ENCODE measurements at places on chromosomes 13 and 19. TPM values are rescaled to one million over a fixed set of nuclear protein-coding genes. Genes with fewer than 3 reads are reported as not detected.

DNA sequence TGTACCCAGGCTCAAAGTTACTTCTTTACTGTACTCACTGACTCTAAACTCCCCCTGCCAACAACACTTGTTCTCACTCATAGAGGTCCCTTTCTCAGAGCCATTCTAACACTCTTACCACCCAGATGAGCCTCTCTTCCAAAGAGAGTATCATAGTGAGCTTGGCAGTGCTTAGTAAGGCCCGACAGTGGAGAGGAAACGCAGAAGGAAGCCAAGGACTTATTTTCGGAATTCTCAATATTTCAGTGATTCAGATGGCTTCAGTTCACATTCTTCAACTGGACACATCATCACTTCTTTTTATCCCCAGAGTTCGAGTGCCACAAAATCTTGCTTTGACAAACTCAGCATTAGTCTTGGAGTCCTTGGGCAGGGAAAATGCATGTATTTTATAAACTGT lies 285.9 kb downstream of the DNAJC15 start:
- no peak for ATAC-seq

DNA sequence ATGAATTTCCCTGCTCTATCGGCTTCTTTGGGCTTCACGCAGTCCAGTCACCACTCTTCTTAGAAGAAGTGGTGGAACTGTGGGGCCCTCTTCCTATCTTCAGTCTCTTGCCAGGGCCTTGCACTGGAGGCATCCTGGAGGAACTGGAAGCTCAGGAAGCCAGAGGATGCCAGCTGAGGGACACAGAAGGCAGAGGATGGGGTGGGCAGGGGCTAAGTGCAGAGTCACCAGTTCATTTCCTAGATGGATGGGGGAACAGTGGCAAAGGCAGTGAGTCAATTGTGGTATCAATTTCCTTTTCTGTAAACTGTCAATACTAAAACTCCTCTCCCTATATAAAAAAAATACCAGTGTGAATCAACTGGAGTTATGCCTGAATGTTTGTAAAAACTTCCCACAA lies 419.7 kb downstream of the KLF12 start:
- ATAC-seq, result peak; percentile 36

DNA sequence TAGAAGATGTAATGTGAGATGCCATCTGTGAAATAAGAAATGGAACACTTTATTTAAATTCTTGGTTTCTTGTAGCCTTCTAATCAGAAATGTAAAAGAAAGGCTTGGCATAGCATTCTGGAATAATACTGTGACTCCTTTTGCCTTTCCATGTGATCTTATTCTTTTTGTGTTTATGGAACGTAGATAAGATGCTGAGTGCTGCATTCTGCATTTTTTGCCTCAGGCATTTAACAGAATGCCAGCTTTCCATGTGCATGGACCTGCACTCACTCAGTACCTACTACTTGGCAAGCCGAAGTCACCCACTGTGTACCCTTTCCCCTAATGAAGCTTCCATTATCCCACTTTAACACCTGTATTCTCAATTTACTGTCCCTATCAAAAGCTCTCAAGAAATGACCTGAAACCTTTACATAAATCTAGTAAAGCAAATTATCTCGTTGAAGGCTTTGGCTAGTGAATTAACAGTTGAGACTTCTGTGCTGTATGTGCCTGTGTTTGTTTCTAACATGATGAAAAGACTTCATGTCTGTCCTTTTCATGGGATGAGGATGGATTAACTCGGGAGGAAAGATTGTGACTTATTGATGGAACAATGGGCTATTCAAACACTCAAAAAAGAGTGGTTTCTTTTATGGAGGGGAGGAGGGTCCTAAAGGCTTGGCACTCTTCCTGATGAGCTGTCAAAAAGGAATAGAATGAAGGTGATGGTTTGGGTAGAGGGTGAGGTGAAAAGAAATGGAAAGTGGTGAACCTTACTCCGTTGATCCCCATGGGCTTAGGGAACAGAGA lies 44.7 kb upstream of the FRY start:
- no peak for ATAC-seq

DNA sequence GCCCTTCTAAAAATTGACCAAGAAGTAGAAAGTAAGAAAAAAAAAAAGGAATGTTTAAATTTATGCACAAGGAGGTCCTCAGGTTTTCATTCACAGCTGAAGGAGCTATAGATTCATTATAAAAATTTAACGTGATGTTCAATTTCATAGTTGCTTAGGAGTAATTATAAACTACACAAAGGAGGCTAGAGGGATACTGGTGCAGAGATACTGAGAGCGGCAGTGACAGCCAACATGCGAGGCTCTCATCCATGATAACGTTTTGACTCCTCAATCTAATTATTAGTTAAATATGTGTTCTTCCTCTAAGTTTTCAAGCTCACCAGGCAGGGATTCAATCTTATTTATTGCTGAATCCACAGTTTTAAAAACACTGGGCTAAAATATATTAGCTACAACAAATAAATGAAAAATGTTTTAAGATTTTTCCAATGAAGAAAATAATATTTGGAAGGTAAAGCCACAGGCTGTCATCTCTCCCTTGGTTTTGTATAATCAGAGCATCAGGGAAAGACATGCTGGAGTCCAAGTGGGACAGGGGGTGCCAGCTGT lies 49.8 kb upstream of the TRPC4 start:
- ATAC-seq, result no peak

- no peak for ATAC-seq
Measured at GRCh38 chr13:72820156-72820897, 38.4 kb downstream of the PIBF1 start.

Gene FXYD3
- not detected for total RNA-seq

DNA sequence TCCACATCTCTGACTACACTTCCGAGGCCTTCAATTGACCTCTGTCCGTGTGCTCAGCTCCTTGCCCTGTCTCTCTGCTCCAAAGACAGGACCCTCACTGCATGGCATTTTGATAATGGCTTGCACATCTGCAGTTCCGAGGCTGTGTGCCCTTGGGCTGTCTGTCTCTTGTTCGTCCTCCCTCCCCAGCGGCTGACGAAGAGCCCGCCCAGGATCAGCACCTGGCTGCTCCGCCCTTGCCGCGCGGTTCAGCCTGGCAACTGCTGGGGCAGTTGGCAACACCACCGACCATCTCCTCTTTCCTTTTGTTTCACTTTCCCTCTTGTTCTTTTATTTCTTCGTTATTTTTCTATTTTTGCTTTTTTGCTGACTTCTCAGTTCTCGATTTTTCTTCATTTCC lies 270.4 kb downstream of the TEX29 start:
- ATAC-seq, result no peak

DNA sequence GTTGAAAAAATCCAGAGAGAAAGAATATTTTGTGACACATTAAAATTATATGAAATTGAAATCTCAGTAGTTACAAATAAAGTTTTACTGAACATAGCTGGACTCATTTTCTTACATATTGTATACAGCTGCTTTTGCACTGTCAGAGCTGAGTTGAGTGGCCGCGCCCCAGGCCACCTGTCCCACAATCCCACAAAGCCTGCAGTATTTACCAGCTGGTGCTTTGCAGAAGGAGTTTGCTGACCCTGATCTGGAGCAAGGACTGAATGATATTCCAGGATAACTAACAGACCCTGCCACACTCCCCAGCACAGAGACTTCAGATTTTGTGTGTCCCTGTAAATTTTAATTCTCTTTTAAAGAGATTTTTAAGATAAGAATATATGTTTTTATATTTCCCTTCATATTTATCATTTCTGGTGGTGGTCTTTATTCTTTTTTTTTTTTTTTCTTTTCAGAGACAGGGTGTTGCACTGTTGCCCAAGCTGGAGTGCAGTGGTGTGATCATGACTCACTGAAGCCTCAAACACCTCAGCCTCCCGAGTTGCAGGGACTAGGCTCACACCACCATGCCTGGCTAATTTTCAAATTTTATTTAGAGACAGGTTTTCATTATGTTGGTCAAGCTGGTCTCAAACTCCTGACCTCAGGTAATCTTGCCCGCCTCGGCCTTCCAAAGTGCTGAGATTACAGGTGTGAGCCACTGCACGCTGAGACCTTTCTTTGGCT lies 48.5 kb downstream of the TDRD12 start:
- ATAC-seq, result no peak

DNA sequence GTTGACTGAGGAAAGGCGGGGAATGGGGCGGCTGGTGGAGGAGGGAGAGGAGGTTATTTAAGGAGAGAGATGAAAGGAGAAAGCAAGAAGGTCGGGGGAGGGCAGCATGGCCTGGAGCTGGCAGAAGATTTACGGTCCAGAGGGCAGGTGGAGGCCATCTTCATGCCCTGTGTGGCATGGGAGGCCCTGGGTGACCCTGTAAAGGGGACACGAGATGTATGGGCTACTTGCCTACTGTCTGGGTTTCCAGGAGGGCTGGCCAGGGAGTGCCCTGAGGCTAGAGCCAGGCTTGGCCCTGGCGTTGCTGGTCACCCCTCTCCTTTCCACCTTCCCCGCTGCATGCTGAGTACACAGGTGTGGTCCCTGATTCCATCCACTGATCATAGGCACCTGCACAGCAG lies 6.1 kb downstream of the WTIP start:
- no peak for ATAC-seq

Gene PEAK3
- total RNA-seq, result 0.32 TPM

Gene STOML3
- total RNA-seq, result not detected

GRCh38 chr19:29516358-29516725 lies 9.5 kb upstream of the VSTM2B start:
- no peak for ATAC-seq

DNA sequence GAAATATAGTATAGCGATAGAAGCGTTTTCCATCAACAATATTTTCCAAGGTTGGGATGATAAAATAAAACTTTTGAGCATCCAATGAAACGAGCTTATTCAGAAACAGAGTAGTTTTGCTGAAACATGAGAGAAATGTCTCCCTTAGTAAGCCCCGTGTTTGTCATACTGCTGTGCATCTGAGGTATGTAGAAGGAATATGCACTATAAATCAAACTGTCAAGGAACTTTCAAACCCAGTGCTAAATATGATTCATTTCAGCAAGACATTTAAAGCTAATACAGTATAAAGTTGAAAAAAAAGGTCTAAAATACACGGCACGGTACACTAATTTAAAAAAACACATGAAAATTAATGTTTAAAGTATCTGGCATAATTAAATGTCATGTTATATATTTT lies 546.2 kb downstream of the SLITRK5 start:
- ATAC-seq, result no peak

Gene C19orf81
- total RNA-seq, result not detected

- ATAC-seq, result no peak
Measured at GRCh38 chr13:57992416-57992815, 360.9 kb downstream of the PCDH17 start.

Data from activated T-helper 17 cell treated with anti-CD3 and anti-CD28 coated beads, Interleukin-2, amount 50 U/mL, for 72 hours (primary cell).